ENCODE measurements at places on chromosomes 4 and X. TPM values are rescaled to one million over a fixed set of nuclear protein-coding genes. Genes with fewer than 3 reads are reported as not detected.

- H3K27me3 ChIP-seq = no peaks in the 10 kb centered on the region
- peaks cover 18% of the 10 kb centered on the region for H3K4me1 ChIP-seq
- H3K4me3 ChIP-seq = no peak overlapping the region
- peak overlapping the region; percentile 6 for H3K27ac ChIP-seq
These were observed 100.1 kb upstream of the KLF3 start for GRCh38 chr4:38563707-38564495.

- no peak for DNase-seq
- H3K36me3 ChIP-seq = no peaks in the 10 kb centered on the region
- H3K27ac ChIP-seq = no peak overlapping the region
- no peak overlapping the region for H3K4me3 ChIP-seq
These were observed 354.9 kb downstream of the GPAT3 start for GRCh38 chr4:83890816-83891215.

GRCh38 chr4:184891816-184892397, 66.1 kb upstream of the ACSL1 start:
- H3K4me3 ChIP-seq = no peak overlapping the region
- no peak for DNase-seq
- no peaks in the 10 kb centered on the region for H3K27me3 ChIP-seq
- H3K36me3 ChIP-seq = no peaks in the 10 kb centered on the region

GRCh38 chr4:78312989-78313753, 238.4 kb upstream of the ANXA3 start:
- no peak overlapping the region for H3K4me3 ChIP-seq
- no peaks in the 10 kb centered on the region for H3K36me3 ChIP-seq
- H3K27ac ChIP-seq = no peak overlapping the region
- no peaks in the 10 kb centered on the region for H3K4me1 ChIP-seq
- no peak for DNase-seq

GRCh38 chr4:8817813-8818062, 53.9 kb downstream of the HMX1 start:
- no peaks in the 10 kb centered on the region for H3K36me3 ChIP-seq
- no peak overlapping the region for H3K27ac ChIP-seq
- no peak overlapping the region for H3K4me3 ChIP-seq
- H3K27me3 ChIP-seq = no peaks in the 10 kb centered on the region
- peak; percentile 34 for DNase-seq
- H3K4me1 ChIP-seq = no peaks in the 10 kb centered on the region

- no peaks in the 10 kb centered on the region for H3K27me3 ChIP-seq
- no peak for DNase-seq
- H3K4me1 ChIP-seq = no peaks in the 10 kb centered on the region
- H3K36me3 ChIP-seq = no peaks in the 10 kb centered on the region
- H3K27ac ChIP-seq = no peak overlapping the region
These were observed 9.7 kb upstream of the ANTXR2 start for GRCh38 chr4:80082693-80083092.

GRCh38 chr4:87103691-87104187, 116.7 kb downstream of the KLHL8 start:
- DNase-seq = no peak
- H3K36me3 ChIP-seq = peaks cover 10% of the 10 kb centered on the region
- H3K4me1 ChIP-seq = peaks cover 34% of the 10 kb centered on the region
- no peak overlapping the region for H3K4me3 ChIP-seq
- H3K27me3 ChIP-seq = no peaks in the 10 kb centered on the region

GRCh38 chr4:14545807-14546206, 456.5 kb upstream of the CPEB2 start:
- no peak for DNase-seq
- H3K27ac ChIP-seq = no peak overlapping the region
- H3K4me1 ChIP-seq = no peaks in the 10 kb centered on the region
- H3K4me3 ChIP-seq = no peak overlapping the region

DNA sequence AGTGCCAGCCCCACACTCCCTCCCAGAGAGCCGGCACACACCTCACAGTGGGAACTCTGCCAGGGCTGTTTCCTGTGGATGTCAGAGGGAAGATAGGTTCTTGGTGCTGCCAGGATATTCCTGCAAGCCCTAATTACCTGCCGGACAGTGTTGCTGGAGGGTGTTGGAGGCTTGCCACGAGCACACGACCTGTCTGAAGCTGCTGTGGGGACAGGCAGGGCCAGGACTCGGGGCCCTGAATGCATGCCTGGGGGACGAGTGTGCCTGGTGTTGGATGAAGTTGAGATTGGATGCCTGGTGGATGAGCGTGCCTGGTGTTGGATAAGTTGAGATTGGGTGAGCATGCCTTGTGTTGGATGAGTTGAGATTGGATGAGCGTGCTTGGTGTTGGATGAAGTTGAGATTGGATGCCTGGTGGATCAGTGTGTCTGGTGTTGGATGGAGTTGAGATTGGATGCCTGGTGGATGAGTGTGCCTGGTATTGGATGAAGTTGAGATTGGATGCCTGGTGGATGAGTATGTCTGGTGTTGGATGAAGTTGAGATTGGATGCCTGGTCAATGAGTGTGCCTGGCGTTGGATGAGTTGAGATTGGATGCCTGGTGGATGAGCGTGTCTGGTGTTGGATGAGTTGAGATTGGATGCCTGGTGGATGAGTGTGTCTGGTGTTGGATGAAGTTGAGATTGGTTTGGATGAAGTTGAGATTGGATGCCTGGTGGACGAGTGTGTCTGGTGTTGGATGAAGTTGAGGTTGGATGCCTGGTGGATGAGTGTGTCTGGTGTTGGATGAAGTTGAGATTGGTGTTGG, 23.2 kb upstream of the UVSSA start:
- H3K36me3 ChIP-seq = peaks cover 88% of the 10 kb centered on the region
- no peaks in the 10 kb centered on the region for H3K27me3 ChIP-seq
- DNase-seq = no peak
- no peak overlapping the region for H3K4me3 ChIP-seq
- no peak overlapping the region for H3K27ac ChIP-seq

- DNase-seq = no peak
- H3K36me3 ChIP-seq = no peaks in the 10 kb centered on the region
- H3K4me1 ChIP-seq = no peaks in the 10 kb centered on the region
- no peaks in the 10 kb centered on the region for H3K27me3 ChIP-seq
- no peak overlapping the region for H3K4me3 ChIP-seq
- H3K27ac ChIP-seq = no peak overlapping the region
These were observed 217.5 kb upstream of the ADAMTS3 start for GRCh38 chr4:72786401-72786990.

DNA sequence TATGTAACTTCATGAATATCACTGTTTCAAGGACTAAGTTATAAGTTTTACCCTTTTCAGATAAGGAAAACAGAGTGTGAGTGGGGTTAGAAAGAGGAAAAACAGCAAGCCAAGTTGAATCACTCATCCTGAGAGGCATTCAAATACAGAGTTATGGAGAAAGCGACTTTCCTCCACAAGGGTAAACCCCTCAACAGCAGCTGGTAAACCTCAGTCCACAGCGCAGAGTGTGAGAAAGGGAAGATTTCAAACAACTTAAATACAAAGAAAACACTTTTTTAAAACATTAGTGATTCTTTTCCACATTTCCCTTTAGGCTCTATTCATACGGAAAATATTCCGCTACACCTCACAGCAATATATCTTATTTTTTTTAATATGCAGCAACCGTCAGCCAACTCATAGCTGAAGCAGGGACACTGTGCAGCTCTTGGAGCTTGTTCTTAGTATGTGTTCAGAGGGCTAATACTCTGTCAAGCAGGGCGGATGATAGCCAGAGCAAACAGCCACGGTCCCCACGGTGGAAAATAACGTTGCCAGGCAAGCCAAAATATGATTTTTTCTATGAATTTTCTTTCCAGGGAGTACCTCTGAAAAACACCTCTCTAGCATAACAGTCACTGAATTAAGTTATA, 488.9 kb upstream of the FAT1 start:
- H3K36me3 ChIP-seq = no peaks in the 10 kb centered on the region
- H3K4me3 ChIP-seq = no peak overlapping the region
- H3K4me1 ChIP-seq = no peaks in the 10 kb centered on the region
- no peak for DNase-seq
- no peaks in the 10 kb centered on the region for H3K27me3 ChIP-seq
- H3K27ac ChIP-seq = no peak overlapping the region

DNA sequence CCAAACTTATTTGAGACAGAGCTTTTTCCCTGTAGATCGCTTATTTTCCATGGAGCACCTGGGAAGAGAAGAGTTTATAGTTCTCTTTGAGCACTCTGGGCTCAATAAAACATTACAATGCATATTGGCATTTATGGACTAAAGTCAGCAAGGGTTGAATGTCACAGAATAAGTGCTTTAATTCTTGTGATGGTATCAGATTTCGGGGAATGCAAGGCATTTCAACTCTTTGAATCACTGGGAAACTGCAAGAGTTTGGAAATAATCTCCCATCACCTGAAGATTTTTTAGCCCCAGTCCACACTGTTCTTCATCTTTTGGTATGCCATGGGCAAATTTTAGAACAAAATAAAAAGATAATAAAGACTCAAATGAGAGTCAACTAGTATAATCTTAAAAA, 111.5 kb upstream of the WDFY3 start:
- H3K27ac ChIP-seq = no peak overlapping the region
- no peaks in the 10 kb centered on the region for H3K27me3 ChIP-seq
- H3K4me1 ChIP-seq = no peaks in the 10 kb centered on the region
- H3K36me3 ChIP-seq = no peaks in the 10 kb centered on the region
- no peak for DNase-seq

DNA sequence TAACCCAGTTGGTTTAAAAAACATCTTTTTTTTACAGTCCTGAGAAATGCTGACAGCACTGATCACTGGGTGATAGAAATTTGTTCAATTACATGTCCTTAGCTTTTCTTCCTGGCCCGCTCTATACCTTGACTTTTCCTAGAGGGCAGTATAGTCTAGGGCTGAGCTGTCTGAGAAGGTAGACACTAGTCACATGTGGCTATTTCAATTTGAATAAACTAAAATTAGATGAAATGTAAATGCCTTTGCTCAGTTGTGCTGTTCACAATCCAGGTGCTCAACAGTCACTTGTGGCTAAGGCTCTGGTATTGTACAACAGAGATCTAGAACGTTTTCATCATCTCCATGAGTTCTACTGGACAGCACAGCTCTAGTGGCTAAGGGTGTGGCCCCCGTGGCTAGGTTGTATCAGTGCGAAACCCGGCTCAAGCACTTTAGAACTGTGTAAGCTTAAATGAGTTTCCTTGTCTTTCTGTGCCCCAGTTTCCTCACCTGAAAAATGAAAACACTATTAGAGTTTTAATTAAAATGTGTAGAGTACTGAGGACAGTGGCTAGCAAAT, 111.6 kb upstream of the WDR17 start:
- no peak overlapping the region for H3K4me3 ChIP-seq
- DNase-seq = no peak
- H3K27ac ChIP-seq = no peak overlapping the region
- no peaks in the 10 kb centered on the region for H3K4me1 ChIP-seq
- H3K27me3 ChIP-seq = no peaks in the 10 kb centered on the region
- no peaks in the 10 kb centered on the region for H3K36me3 ChIP-seq

GRCh38 chrX:9676738-9677097, 88.9 kb downstream of the GPR143 start:
- no peak overlapping the region for H3K4me3 ChIP-seq
- no peaks in the 10 kb centered on the region for H3K27me3 ChIP-seq
- H3K4me1 ChIP-seq = no peaks in the 10 kb centered on the region
- H3K36me3 ChIP-seq = no peaks in the 10 kb centered on the region
- DNase-seq = no peak

DNA sequence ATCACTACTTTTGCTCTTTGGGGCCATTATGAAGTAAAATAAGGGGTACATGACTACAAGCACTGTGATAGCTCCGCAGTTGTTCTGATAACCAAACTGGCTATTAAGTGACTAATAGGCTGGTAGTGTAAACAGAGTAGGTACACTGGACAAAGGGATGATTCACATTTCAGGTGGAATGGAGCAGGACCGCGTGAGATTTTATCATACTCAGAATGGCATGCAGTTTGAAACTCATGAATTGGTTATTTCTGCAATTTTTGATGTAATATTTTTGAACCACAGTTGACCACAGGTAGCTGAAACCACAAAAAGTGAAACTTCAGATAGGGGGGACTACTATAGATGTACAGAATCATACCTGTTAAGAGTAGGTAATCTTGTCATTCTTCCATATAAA, 55.8 kb downstream of the PAK3 start:
- H3K4me3 ChIP-seq = no peak overlapping the region
- H3K36me3 ChIP-seq = no peaks in the 10 kb centered on the region
- DNase-seq = no peak
- no peaks in the 10 kb centered on the region for H3K27me3 ChIP-seq
- H3K4me1 ChIP-seq = no peaks in the 10 kb centered on the region

DNA sequence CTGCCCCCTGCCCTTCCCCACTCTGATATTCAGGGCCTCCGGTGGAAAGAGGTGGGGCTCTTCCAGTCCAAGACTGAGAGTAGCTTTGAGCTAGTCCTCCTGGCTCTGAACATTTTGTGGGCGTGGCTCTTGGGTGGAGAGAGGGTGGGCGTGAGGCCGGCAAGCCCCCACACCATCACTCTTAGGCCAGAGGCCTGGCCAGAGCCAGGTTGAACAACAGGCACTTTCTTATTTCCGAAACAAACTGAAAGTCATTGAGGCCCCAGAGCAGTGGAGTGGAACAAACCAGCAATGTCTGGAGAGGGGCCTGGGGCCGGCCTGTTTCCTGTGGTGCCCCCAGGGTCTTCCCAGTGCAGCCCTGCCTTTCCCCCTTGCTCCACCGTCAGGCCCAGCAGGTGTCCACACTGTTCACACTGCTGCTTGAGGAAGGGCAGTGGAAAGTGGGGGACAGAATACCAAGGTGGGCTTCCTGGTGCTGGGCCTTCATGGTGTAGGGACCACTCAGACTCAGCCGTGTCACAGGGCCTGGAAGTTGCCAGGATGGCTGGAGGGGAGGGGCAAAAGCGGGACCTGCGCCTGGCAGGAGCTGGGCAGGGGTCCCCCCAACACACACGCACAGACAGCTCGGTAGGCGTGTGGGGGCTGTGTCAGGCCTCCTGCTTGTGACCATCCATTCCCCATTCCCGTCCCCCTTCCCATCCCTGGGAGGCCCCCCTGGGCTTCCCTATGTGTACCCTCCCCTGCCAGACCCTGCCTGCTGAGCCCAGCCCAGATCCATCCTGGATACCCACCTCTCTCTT, 2.9 kb downstream of the ADRA2C start:
- H3K36me3 ChIP-seq = no peaks in the 10 kb centered on the region
- peaks cover 29% of the 10 kb centered on the region for H3K4me1 ChIP-seq
- no peak overlapping the region for H3K27ac ChIP-seq
- no peaks in the 10 kb centered on the region for H3K27me3 ChIP-seq
- no peak for DNase-seq

GRCh38 chrX:119237562-119237942, 1.5 kb downstream of the PGRMC1 start:
- no peak overlapping the region for H3K27ac ChIP-seq
- peak overlapping the region; percentile 57 for H3K4me3 ChIP-seq
- peaks cover 4% of the 10 kb centered on the region for H3K4me1 ChIP-seq
- no peaks in the 10 kb centered on the region for H3K36me3 ChIP-seq
- H3K27me3 ChIP-seq = no peaks in the 10 kb centered on the region

GRCh38 chr4:90220459-90220858, 93.3 kb downstream of the CCSER1 start:
- H3K36me3 ChIP-seq = no peaks in the 10 kb centered on the region
- H3K27me3 ChIP-seq = no peaks in the 10 kb centered on the region
- DNase-seq = no peak
- H3K4me3 ChIP-seq = no peak overlapping the region
- no peaks in the 10 kb centered on the region for H3K4me1 ChIP-seq

Gene CC2D2A
- 16.3 TPM for total RNA-seq

Gene PRKG2
- total RNA-seq = 8.1 TPM

Gene MGAT4D
- total RNA-seq = not detected

Gene SEPTIN6
- total RNA-seq = 17.5 TPM

Gene LPAR4
- total RNA-seq = not detected

Gene CT45A10
- not detected for total RNA-seq

Gene GABRB1
- total RNA-seq = not detected

Gene VCX2
- total RNA-seq = not detected
